ENCODE measurements at places on chromosomes 2 and 18.

DNA sequence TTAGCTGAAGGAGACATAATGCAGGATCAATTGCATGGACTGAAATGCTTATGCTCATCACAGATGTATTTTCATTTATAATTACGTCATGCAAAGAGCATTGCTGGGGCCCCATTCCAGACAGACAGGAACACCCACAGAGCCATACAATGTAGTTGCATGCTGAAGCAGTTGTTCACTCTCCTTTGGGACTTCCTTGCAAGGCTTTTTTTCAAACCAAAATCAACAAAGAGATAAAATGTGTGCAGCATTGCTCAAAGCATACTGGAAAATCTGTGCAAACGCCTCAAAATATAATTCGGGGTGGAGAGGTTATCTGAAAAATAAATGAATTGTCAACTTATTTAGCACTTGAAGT lies 463.2 kb downstream of the CDH2 start:
- no peak for DNase-seq

DNA sequence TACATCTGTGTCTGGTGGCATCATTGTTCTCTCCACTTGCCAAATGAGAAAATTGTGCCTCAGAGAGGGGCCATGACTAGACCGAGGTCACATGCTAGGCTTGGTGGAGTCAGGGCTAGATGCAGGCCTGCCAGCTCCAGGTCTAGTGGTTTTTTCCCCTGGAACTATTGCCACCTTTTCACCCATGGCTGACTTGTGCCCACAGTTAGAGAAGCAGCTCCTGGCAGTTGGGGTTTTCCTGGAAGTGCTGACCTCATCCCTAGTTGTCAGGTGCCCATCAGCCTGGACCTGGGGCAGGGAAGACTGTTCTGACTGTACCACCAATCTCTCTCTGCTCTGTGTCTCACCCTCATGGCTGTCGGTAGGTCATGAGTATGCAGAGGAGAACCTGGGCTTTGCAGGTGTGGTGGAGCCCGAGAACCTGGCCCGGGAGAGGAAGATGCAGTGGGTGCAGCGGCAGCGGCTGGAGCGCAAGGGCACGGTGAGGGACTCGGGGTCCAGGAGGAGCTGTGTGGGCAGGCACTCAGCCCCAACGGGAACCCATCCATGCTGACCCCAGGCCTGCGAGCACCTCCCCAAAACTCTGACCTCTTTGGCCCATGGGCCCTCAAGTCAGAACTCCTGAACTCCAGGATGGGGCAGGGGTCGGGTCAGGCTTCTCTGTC lies 12.4 kb upstream of the CATIP start:
- DNase-seq, result no peak

DNA sequence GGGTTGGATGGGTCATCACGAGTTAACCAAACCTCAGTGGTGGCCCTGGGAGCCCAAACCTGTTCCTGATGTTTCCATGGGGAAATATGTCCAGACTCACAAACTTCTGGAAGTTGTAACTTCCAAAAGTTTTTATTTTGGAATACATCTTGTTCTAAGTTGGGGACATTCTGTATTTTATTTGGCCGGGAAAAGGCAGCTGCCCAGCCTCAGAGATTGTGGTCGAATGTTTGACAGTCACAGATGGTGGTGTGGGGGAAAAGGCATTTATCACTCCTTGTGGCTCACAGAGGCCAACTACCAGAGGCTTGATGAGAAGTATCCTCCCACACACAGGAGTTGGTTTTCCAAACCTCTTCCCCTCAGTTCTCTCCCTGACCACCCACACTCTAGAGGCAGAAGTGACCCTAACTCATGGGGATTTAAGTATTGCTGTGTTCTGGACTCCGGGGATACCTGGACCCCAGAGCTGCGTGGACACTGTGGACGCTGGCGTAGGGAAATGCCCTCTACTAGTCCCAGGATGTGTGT lies 124.7 kb upstream of the PPP1CB start:
- DNase-seq, result no peak

- DNase-seq, result no peak
These were observed 105.0 kb downstream of the FIGN start for GRCh38 chr2:163630836-163631235.

- DNase-seq, result no peak
These were observed 408.2 kb downstream of the TSN start for GRCh38 chr2:122163617-122164016.

GRCh38 chr2:60516383-60516811 lies 37.1 kb downstream of the BCL11A start:
- no peak for DNase-seq

DNA sequence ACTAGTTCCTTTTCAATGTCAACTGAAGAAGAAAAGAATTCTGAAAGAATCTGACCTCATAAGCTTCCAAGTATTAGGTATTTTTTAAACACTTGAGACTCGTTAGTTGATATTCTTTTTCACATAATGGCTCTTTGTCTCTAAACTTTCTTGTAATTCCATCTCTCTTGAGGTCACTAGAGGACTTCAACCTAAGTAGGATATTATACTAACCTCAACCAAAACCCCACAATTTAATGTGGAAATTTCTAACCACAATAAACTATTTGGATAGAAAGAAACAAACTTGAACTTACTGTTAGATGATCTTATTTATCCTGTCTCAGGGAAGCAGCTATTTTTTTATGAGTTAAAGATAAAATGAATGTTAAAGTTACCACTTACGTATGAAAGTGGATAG lies 206.9 kb upstream of the FSIP2 start:
- DNase-seq, result no peak

DNA sequence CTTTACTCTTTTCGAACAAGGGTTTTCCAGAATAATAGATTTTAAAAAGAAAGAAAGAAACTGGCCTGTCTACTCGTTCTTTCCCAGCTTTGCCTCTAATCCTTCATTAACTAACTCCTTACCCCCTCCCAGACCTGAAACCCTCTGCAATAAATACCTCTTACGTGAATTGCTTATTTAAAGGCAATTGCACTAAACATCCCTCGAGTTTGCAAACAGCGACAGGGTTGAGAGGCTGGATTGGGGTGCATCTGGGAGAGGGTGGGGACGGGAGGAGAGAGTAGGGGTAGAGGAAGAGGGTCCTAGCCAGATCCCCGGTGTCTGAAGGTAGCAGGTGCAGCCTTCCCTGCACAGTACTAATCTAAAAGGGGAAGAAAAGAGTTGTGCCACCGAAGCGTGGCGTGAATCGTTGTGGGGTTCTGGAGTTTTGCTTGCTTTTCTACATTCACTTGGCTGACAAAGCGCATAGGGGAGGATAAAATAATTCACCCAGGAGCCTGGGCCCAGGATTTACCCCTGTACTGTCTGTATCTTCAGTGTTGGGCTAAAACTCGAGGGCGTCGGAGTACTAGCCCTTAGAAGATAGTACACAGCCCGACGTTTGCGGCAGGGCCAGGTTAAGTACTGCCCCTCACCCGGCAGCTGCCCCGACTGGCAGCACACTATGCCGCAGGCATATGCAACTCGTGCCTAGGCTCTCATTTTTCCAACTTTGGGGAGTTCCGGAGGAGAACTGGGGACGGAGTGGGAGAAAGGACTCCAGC lies 1.9 kb upstream of the NEUROD1 start:
- no peak for DNase-seq

- DNase-seq, result no peak
These were observed 2.6 kb downstream of the HOXD3 start for GRCh38 chr2:176159663-176160250.

DNA sequence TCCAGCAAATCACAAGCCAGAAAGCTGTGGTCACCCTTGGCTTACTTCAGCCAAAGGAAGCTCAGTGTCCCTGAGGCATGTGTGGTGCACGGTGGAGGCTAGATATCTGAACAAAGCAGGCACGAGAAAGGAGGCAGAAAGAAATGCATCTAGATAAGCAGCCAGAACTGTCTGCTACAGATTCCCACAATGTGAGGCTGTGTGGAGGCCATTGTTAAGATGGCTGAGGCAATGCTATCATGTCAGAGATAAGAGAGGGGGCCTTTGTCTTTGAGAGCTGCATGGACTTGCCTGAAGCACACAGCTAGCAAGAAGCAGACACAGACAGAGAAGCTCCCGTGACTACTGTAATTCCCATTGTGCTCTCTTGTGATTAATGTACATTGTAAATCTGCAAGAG lies 110.5 kb upstream of the LYPD6 start:
- no peak for DNase-seq

- no peak for DNase-seq
These were observed 3.9 kb downstream of the TTL start for GRCh38 chr2:112485849-112486248.

DNA sequence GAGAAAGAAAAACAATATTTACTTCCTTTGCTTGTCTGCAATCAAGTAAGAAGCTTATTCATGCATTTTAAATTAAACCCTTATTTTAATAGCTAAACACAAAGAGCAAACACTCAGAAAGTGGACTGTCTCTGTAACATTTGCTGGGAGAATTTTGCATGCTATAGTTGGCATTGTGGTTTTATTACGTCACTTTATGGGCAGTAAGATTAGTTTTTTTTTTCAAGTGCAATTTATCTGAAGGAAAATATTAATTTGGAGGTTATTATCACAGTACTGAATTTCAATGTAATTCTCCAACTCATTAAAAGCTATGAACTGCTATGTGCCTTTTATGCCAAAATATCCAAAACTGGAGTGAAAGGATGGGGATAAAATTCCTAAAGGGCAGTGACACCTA lies 103.3 kb downstream of the TMEFF2 start:
- DNase-seq, result no peak

GRCh38 chr2:183063083-183063482 lies 15.5 kb upstream of the DUSP19 start:
- DNase-seq, result no peak

GRCh38 chr2:160882906-160883305 lies 277.3 kb upstream of the TANK start:
- DNase-seq, result no peak

DNA sequence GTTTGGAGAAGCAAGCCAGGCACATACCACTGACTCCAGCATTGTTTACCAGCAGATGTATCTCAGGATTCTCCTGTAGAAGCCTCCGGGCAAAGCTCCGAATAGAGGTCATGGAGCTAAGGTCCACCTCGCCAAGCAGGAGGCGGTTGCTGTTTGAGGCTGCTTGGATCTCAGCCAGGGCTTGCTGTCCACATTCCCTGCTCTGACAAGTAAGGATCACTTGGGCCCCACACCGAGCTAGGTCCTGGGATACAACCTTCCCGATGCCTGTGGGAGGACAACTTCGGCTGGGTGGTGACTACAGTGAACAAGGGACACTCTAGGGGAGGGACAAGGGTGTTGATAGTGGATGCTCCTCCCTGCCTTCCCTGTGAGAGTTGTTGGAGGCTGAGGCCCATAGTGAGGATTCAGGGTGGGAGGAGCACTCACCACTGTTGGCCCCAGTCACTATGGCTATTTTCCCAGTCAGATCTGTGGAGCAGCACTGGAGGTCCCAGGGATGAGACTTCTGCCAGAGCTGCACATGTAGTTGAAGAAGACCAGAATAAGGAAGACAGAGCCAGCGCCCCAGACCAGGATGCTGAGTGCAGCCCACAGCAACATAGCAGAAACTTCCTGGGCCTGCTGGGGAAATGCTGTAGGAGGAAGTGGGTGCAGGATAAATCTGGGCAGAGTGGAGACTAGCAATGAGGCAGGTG lies 8.3 kb downstream of the C2orf81 start:
- no peak for DNase-seq

- DNase-seq, result no peak
These were observed 128.1 kb upstream of the RBMS1 start for GRCh38 chr2:160621748-160622147.

DNA sequence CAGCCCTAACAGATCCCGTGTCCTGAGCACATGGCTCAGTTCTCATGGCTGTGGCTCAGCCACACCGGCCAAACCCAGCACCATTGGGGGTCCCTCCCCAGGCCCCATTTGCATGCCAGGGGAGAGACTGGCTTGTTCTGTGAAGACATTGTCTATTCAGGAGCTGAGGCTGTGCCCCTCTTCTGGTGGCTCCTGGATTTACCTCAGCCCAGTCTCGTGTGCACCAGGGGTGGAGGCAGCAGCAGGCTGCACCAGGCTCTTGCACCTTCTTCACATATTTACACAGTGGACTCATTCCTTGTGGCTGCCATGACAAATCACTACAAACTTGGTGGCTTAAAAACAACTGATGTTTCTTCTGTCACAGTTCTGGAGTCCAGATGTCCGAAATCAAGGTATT lies 92.4 kb upstream of the ITGA6 start:
- DNase-seq, result no peak

GRCh38 chr2:106044021-106044420 lies 150.1 kb downstream of the UXS1 start:
- no peak for DNase-seq

GRCh38 chr18:75931079-75931478 lies 503.6 kb upstream of the SMIM21 start:
- DNase-seq, result no peak

GRCh38 chr2:105789745-105790460 lies 45.2 kb downstream of the NCK2 start:
- DNase-seq, result peak; percentile 70

DNA sequence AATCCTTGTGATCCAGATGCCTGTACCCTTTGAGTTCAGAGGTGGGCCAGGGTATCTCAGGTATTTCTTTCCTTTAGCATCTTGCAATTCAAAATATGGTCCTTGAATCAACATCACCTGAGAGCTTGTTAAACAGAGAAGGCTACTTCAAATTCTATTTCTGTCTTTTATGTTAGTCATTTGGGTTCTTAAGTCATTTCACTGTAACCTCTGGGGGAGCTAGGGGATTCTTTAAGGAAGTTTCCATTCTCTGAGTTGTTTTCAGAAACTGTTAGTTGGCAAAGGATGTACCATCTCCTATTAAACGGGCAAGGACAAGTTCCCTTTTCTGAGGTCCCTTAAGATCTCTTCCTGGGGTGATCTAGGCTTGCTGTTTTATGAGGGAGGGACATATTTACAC lies 16.6 kb downstream of the CFLAR start:
- DNase-seq, result no peak

DNA sequence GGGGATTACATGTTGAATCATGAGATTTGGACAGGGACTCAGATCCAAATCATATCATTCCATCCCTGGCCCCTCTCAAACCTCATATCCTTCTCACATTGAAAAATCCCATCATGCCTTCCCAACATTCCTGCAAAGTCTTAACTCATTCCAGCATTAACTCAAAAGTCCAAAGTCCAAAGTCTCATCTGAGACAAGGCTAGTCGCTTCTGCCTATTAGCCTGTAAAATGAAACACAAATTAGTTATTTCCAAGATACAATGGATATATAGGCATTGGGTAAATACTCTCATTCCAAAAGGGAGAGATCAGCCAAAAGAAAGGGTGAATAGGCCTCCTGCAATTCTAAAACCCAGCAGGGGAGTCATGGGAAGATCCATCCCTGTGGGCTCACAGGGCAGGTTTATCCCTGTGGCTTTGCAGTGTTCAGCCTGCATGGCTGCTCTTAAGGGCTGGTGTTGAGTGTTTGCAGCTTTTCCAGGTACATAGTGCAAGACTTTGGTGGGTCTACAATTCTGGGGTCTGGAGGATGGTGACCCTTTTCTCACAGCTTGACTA lies 21.2 kb upstream of the SLC14A1 start:
- DNase-seq, result no peak

GRCh38 chr2:129729011-129729410 lies 250.5 kb upstream of the RAB6C start:
- DNase-seq, result no peak

- no peak for DNase-seq
These were observed 204.4 kb upstream of the RASGRP3 start for GRCh38 chr2:33272001-33272400.

- no peak for DNase-seq
These were observed 7.4 kb downstream of the SOCS6 start for GRCh38 chr18:70296289-70296688.

- DNase-seq, result peak; percentile 84
These were observed 20.9 kb upstream of the COL6A3 start for GRCh38 chr2:237434866-237435311.

- DNase-seq, result no peak
These were observed 170.0 kb downstream of the ETAA1 start for GRCh38 chr2:67566958-67567635.
